ENCODE measurements at places on chromosomes 7 and 10. TPM values are rescaled to one million over a fixed set of nuclear protein-coding genes. Genes with fewer than 3 reads are reported as not detected.

DNA sequence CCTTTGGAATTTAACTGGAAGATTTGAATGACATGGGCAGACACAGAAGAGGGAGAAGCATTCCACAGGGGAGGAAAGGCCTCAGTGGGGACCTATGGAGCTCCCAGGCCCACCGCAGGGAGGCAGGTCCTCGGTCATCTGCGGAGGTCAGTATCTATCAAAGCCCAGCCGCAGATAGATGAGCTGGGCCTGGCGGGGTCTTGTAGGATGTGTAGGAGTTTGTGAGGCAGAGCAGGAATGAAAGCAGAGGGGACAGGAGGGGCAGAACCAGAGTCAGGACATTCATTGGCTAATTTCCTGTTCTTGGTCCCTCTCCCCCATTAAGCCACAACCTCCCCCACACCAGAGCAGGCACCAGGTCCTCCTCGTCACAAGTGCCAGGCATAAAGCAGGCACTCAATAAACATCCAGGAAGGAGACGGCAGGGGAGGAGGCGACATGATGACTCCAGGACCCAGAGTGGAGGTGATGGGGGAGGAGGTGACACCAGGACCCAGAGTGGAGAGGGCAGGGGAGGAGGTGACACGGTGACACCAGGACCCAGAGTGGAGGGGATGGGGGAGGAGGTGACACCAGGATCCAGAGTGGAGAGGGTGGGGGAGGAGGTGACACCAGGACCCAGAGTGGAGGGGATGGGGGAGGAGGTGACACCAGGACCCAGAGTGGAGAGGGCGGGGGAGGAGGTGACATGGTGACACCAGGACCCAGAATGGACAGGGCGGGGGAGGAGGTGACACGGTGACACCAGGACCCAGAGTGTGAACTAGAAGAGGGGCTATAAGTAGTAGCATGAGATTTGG, 83.7 kb upstream of the PDGFA start:
- H3K27me3 ChIP-seq, result no peaks in the 10 kb centered on the region
- H3K4me1 ChIP-seq, result peaks cover 43% of the 10 kb centered on the region
- peak overlapping the region; percentile 100 for H3K27ac ChIP-seq
- DNase-seq, result peak; percentile 71
- peaks cover 31% of the 10 kb centered on the region for H3K36me3 ChIP-seq
- peak overlapping the region; percentile 96 for H3K4me3 ChIP-seq

DNA sequence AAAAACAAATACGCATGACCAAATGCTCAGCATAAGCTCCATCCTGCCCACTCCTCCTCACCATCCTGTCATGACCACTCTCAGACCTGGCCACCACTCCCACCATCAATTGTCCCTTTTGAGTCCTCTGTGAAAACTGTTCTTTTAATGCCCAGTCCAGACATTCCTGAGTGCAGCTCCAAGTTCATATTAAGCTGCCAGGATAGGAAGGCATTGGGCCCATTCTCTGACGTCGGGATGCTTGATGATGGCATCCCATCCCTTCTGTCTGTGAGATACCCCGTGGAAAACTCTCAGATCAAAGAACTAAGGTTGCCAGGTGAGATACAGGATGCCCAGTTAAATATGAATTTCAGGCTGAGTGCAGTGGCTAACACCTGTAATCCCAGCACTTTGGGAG, 89.9 kb upstream of the KIF5B start:
- no peak for DNase-seq
- no peaks in the 10 kb centered on the region for H3K27me3 ChIP-seq
- no peak overlapping the region for H3K4me3 ChIP-seq
- H3K27ac ChIP-seq, result no peak overlapping the region
- H3K4me1 ChIP-seq, result peaks cover 25% of the 10 kb centered on the region

- no peak for DNase-seq
- H3K27ac ChIP-seq, result no peak overlapping the region
- H3K27me3 ChIP-seq, result no peaks in the 10 kb centered on the region
- no peak overlapping the region for H3K4me3 ChIP-seq
- peaks cover 33% of the 10 kb centered on the region for H3K36me3 ChIP-seq
- H3K4me1 ChIP-seq, result peaks cover 9% of the 10 kb centered on the region
Observed at GRCh38 chr10:71831646-71832552, 19.2 kb downstream of the PSAP start.

ZNF722 gene
- total RNA-seq, result not detected

AKR1C8 gene
- not detected for total RNA-seq
